Hepatocyte (in vitro differentiated cells): ENCODE measurements at places on chromosomes 3 and 15. TPM values are rescaled to one million over a fixed set of nuclear protein-coding genes. Genes with fewer than 3 reads are reported as not detected.

CEP152 gene
- total RNA-seq: 5.0 and 6.3 TPM in 2 replicates

NR1I2 gene
- 7.0 and 7.1 TPM in 2 replicates for total RNA-seq

OIP5 gene
- 1.8 and 11.8 TPM in 2 replicates for total RNA-seq

LMAN1L gene
- total RNA-seq: not detected in 2 replicates

NR2E3 gene
- 0.12 TPM in 1 of 2 replicates, not detected in the other for total RNA-seq

GRCh38 chr3:33030802-33031201, 66.1 kb downstream of the GLB1 start:
- no peak for DNase-seq

DNA sequence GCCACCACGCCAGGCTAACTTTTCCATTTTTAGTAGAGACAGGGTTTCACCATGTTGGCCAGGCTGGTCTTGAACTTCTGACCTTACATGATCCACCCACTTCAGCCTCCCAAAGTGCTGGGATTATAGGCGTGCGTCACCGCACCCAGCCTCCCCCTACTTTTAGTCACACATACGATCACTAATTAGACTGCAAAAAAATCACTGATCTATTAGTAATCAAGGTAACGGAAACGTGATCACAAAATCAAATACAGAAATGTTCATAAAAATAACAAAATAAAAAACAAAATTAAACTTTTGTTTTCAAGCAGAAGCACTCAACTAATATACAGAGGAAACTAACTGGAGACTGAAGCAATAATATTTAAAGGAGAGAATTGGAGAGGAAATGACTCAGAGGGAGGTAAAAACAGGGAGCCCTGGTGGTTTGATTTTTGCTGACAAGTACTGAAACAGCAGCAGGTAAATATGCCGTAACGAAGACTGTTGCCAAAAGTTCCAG, 4.6 kb downstream of the WDR53 start:
- DNase-seq: no peak

DNA sequence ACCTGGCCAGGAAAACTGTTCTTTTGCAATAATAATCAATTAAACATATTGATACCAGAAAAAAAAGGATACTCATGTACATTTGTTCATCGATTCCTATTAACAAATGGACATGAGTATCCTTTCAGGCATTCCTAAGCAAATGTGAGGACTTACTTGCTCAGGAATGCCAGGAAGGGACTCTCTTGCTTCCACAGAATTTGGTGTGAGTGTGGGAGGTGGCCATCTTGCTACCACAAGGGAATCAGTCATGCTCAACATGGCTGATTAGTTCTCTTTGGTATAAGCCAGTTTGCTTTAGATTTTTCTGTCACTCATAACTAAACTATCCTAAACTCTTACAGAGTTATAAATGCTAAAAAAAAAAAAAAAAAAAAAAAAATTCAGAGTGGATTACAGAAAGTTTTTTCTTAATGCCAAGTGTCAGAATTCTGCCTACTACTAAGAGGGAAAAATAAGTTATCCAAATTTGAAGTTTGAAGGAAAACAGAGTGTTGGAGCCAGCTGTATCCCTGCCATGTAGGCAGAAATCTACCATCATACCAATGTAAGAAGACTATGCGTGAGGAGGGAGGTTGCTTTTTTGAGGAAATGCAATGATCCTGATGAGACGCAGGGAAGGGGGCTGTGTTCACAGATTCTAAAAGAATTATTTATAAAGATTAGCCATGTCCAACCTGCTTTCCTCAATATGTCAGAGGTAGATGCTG, 98.7 kb downstream of the PLD1 start:
- DNase-seq: no peak

- no peak for DNase-seq
Measured at GRCh38 chr15:68430471-68431036, 1.4 kb downstream of the ITGA11 start.

DNA sequence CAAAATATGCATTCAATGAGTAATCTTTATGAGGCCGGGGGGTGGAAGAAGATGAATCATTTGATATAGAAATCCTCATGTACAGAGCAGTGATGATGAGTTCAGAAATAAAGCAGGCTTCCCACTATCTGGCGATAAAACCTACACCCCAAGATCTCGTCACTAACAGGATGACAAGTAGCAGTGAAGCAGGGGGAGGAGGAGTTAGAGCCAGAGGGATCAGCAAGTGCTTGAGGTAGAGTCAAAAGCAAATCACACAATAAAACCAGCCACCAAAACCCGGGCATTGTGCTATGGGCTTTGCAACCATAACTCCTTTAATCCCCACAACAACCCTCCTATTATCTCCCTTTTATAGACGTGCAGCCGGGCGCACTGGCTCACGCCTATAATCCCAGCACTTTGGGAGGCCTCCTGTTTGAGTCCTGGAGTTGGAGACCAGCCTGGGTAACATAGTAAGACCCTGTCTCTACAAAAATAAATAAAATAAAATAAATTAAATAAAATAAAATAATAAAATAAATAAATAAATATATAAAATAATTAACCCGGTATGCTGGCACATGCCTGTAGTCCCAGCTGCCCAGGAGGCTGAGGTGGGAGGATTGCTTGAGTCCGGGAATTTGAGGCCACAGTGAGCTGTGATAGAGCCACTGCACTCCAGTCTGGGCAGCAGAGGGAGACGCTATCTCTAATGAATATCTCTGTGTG, 53.0 kb downstream of the STARD5 start:
- no peak for DNase-seq
